ENCODE measurements at places on chromosomes 1 and 21. TPM values are rescaled to one million over a fixed set of nuclear protein-coding genes. Genes with fewer than 3 reads are reported as not detected.

AGL gene
- 8.4 TPM for total RNA-seq

PAX7 gene
- total RNA-seq = not detected

AZIN2 gene
- total RNA-seq = 3.5 TPM

PTPRU gene
- total RNA-seq = not detected

TNFRSF4 gene
- total RNA-seq = 3.2 TPM

KRTAP6-1 gene
- not detected for total RNA-seq

CYP4B1 gene
- total RNA-seq = not detected

POU3F1 gene
- 1.1 TPM for total RNA-seq

MPZ gene
- total RNA-seq = 2.1 TPM

C1orf105 gene
- total RNA-seq = not detected

OR10Z1 gene
- not detected for total RNA-seq

FCGR2B gene
- not detected for total RNA-seq

CACNA1S gene
- total RNA-seq = not detected

MEX3A gene
- total RNA-seq = 0.22 TPM

UTP25 gene
- 7.5 TPM for total RNA-seq

DNAJC28 gene
- total RNA-seq = 0.22 TPM

GBP6 gene
- total RNA-seq = 0.14 TPM

SNX7 gene
- not detected for total RNA-seq

GREM2 gene
- not detected for total RNA-seq

CSMD2 gene
- total RNA-seq = not detected

PFKFB2 gene
- 8.1 TPM for total RNA-seq

EFCAB14 gene
- 36.9 TPM for total RNA-seq

TTLL7 gene
- not detected for total RNA-seq

C1orf21 gene
- 2.3 TPM for total RNA-seq

COL16A1 gene
- 0.92 TPM for total RNA-seq

RIPK4 gene
- total RNA-seq = 1.4 TPM

ROR1 gene
- total RNA-seq = not detected

OR2G6 gene
- total RNA-seq = not detected

DNM3 gene
- 0.72 TPM for total RNA-seq

ARTN gene
- 0.81 TPM for total RNA-seq

All from CD8-positive, alpha-beta T cell (primary cell).